ENCODE measurements at places on chromosomes 11 and 22. TPM values are rescaled to one million over a fixed set of nuclear protein-coding genes. Genes with fewer than 3 reads are reported as not detected.

GRCh38 chr11:8807544-8808225, 103.3 kb upstream of the AKIP1 start:
- no peak for DNase-seq

DNA sequence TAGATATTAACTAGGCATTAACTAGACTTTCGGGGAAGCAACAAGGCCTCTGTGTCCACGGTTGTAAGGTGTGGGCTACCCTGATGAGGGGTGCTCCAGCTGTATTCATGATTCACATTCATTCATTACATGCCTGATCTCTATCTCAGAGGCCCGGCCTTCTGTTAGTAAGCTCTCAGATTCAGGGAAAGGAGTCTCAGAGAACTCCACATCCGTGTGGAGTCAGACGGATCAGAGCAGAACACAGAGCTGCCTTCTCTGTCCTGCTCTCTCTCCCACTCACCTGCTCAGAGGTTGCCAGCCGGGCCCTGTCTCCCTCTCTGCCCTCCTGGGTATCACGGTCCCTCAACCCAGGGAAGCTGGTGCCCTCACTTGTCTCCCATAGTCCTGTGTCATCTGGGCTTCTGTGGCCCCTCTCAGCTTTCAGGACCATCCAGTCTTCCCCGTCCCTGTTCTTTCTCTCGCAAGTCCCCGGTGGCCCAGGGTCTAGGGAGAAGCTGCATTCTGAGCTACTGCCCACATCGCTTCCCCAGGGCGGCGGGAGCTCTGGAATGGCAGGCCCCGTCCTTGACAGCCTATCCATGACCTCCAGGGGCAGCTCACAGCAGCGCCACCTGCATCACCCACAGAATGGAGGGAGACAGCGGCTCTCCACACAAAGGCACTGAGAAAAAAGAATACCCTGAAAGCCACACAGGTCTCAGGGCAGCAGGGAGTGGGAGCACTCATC, 4.3 kb downstream of the TP53AIP1 start:
- no peak for DNase-seq

SCGB1A1 gene
- not detected for total RNA-seq

DNA sequence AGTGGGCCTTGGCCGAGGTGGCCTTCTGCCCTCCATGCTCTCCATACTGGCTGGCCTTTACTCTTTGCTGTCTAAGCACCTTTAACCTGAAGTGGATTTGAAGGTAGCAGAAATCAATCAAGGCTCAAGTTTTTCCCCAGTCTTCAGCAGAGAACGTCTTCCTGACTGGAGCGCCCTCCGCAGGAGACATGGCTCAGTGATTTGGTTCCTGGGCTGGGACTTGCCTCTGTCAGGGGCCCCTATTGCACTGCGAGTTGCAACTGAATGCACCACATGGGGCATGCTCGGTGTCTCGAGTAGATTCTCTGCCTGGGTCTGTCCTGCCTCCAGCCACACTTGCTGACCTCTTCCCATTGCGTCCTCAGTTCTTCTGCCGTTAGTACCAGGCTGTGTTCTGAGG, 79.6 kb downstream of the BMAL1 start:
- no peak for DNase-seq

GRCh38 chr11:132125988-132126871, 755.8 kb downstream of the NTM start:
- no peak for DNase-seq

MS4A4A gene
- not detected for total RNA-seq

GRCh38 chr11:129457321-129457720, 81.7 kb downstream of the BARX2 start:
- no peak for DNase-seq

GRCh38 chr11:13134886-13135285, 125.8 kb downstream of the RASSF10 start:
- DNase-seq: no peak
